Activated CD4-positive, CD25-positive, alpha-beta regulatory T cell treated with anti-CD3 and anti-CD28 coated beads, Interleukin-2, amount 50 U/mL, for 24 hours (primary cell): ENCODE measurements at places on chromosomes 6 and 20.
A peak's percentile ranks its signal among the peaks of the same experiment; 100 is the strongest.

DNA sequence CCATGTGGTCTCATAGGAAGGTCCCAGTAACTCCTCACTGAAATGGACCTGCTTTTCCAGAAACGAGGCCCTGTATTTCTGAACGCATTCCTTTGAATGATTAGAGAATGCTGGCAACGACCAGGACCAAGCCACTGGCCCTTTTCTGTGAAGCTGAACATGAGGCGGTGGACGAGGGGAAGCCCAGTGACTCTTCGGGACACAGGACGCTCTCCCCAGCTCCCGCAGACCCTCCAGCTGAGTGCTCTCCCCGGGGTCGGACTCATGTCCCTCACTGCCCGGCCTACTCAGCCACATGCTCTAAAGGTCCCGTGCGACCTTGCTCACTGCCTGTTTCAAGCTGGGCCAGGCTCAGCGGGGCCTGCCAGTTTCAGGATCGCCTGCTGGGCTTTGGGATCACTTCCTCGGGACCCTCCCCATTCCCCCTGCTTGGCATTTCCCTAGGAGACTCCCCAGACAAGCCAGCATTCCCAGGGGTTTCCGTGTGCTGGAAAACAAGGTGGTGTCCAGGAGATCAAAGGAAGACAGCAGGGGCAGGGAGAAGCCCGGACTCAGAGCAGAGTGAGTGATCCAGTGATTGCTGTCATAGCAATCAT lies 2.6 kb upstream of the CST9 start:
- ATAC-seq = no peak

GRCh38 chr20:364905-365794 lies 15.4 kb upstream of the TRIB3 start:
- peak; percentile 42 for ATAC-seq

DNA sequence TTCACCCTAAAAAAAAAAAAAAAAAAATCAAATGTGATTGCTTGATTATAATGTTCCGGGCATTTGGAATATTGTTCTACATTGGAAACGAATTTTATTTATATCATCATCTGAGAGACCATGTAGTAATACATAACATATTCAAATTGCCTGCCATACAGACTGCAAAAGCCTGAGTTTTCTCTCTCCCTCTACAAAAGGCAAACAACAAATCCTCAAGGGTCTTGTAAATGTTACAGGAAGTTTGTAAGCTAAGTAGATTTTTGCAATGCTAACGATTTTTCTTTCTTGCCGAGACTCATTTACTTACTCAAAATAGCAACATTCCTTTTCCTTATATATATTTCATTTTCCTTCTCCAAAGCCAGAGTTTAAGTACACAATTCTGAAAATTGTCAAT lies 49.0 kb upstream of the HTR1E start:
- ATAC-seq = no peak

GRCh38 chr6:99093456-99094190 lies 145.9 kb upstream of the FBXL4 start:
- ATAC-seq = no peak

- no peak for ATAC-seq
Measured at GRCh38 chr20:52410182-52410647, 218.6 kb upstream of the ZFP64 start.
